ENCODE measurements at places on chromosomes 7 and 10.

DNA sequence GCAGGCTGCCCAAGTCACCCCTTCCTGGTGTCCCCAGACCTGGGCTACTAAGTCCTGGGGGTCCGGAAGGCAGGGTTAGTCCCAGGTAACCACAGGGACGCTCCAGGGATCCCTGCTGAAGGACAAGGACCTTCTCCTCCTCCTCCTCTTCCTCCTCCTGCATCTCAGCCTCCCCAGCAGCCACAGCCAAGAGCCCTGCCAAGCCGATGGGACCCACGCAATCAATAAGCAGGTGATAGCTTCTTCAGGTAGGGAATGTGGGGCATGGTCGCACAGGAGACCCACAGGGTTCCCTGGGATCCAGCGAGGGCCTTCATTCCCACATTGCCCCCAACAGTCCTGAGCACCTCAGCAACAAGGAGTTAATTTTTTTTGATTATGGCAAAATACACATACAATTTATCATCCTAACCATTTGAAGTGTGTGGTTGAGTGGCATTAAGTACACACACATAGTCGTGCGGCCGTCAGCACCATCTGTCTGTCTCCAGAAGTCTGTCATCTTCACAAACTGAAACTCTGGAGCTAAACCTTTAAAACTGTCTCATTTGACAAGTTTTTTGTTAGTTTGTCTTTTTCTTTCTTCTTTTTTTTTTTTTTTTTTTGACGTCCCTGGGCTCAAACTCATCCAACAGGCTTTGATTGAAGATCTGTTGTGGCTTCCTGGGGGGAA lies 12.1 kb downstream of the CRYGN start:
- no peak for DNase-seq

- no peak for DNase-seq
These were observed 326.3 kb downstream of the CCSER2 start for GRCh38 chr10:84654671-84655070.

GRCh38 chr7:134458341-134458805 lies 527 bp downstream of the AKR1B1 start:
- DNase-seq = peak; percentile 79

DNA sequence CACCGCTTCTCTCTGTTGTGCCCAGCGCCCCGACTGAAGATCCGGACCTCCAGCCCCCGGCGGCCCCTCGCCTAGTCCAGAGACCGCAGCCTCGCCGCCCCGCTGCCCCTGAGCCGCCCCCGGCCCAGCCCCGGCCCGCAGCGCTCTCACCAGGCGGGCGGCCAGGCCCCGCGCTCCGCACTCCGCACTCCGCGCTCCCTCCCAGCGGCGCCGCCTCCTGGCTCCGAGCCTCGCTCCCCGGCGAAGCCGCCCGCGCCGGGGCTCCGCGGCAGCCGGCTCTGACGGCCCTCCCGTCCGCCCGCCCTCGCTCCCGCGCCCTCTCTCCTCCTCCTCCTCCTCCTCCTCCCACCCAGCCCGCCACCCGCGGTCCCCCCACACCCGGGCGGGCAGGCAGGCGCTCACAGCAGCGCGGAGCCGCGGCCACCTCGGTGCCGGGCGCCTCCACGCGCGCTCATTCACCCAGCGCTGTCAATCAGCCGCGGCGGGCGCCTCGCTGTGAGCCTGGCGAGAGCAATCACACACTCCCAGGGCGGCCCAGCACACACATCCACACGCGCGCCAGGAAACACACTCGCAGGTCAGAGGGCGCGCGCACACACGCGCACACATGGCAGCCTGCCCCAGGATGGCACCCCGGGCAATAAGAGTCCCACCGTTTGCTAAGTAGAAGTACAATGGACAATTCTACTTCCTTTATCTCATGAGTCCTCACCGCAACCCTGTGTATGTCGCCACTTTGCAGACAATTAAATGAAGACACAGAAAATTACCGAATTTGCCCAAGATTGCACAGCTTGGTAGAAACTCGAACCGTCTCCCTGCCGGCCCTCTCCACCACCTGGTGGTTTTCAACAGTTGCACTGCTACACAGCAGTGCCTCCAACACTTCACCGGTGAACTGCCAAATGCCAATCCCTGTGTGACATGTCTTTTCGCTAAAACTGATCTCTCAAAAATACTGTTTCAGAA lies at the start of gene PRRT4:
Gene PRRT4, minus strand, starts transcription at position 280 of the 969 bp plus-strand sequence.
- peak; percentile 46 for DNase-seq

GRCh38 chr10:98172073-98172472 lies 37.6 kb downstream of the R3HCC1L start:
- DNase-seq = no peak

GRCh38 chr10:70354556-70354955 lies 27.9 kb downstream of the LRRC20 start:
- no peak for DNase-seq

GRCh38 chr7:39909526-39909925 lies 40.5 kb upstream of the CDK13 start:
- no peak for DNase-seq

- no peak for DNase-seq
These were observed 32.6 kb downstream of the CFAP43 start for GRCh38 chr10:104199567-104199966.

DNA sequence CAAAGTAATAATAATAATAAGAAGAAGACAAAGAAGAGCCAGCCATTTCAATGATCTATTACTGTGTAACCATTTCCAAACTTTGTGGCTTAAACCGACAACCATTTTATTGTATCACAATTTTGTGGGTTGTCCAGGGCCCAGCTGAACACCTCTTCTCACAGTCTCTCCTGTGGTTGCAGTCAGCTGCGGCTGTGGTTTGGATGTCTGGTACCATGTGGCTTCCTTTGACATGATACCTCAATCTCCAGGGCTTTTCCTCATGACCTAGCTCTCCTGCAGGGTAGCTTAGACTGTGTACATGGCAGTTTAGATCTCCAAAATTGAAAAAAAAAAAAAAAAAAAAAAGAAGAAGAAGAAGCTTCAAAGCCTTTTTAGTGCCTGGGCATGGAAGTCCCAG lies 72.6 kb upstream of the NFKB2 start:
- DNase-seq = no peak

DNA sequence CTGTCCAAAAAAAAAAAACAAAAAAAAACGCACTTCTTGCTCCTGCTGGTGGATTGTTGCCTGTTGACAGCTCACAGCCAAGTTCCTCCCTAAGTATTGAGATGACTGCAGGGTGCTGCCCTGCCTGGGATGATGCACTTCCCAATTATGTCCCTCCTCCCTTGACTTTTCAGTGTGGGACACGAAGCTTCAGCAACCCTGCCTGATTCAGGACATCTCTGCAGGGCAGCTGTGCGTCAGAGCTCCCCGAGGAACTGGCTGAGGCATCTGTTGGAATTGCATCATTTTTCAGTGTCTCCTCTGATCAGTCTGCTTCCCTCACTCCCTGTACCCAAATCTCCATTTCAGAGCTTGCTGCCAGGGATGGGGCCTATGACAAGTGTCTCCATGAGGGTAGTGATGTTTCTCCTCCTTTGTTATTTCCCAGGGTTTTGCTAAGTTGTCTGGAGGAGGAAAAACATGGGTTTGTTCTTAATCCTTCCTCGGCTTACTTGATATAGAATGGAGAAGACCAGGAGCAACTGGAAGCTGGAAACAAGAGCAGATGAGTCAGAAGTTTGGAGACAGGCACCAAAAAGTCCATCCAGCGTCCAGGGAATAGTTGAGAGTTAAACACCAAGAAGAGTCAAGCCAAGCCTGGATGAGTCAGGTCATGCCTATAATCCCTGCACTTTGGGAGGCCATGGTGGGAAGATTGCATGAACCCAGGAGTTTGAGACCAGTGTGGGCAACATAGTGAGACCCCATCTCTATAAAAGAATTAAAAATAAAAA lies 355.1 kb downstream of the GALNT17 start:
- DNase-seq = no peak

- DNase-seq = no peak
These were observed 36.6 kb upstream of the SEMA3A start for GRCh38 chr7:84231157-84231556.

DNA sequence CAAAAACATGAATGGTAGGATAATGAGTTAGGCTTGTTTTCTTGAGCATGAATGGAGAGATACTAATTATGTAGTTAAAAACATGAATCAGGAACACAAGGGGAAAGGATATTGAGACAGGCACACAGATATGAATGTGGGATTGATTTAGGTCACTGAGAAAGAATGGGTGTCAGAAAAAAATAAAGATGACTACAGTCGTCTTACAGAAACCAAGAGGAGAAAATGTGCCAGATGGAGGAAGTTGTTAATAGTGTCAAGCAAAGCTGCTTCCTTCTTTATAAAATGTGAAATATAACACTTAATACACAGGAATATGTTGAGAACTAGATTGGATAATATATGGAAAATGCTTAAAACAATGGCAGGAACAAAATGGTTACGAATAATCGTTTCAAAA lies 173.3 kb upstream of the BET1 start:
- DNase-seq = no peak

GRCh38 chr10:91046869-91047268 lies 126.0 kb upstream of the ANKRD1 start:
- DNase-seq = no peak

DNA sequence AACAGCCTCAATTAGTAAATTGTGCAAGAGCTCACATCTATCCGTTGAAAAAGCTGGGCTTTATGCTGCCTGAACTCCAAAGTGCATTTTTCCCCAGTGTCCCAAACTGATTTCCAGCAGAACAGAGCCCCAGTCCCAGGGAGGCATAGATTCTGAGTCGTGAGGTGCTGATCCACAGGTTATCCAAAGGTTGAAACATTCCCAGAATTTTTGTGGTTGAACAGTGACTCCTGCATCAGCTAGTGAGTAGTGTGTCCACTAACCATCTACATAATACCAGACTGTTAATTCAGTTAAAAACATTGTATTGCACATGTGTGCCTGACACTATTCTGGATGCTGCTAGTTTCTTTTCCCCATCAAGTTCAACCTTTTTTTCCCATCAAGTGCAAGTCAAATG lies 761.5 kb downstream of the GATA3 start:
- no peak for DNase-seq

DNA sequence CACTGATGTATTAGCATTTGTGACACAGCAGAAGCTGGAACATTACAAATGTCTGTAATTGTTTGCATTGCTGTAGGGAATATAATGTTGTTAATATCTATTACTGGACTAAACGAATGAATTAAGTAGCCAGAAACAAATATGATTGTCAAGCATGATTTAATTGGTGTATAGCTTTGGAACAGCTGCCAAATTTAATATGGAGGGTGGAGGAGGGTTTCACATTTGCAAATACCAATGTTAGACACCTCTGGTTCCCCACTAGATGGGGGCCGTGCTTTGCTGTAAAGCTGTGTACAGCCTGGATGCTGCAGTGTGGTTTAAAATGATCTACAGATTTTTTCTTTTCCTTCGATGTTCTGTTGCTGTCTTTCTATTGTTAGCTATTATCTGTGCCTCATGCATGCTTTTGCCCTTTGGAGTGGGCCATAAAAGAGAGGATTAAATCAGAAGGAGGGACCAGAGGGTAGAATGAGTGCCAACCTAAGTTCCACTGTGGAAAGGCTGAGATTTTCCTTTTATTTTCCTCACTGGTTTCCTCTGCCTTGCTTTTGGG lies 23.1 kb downstream of the DNAJB9 start:
- DNase-seq = peak; percentile 70

DNA sequence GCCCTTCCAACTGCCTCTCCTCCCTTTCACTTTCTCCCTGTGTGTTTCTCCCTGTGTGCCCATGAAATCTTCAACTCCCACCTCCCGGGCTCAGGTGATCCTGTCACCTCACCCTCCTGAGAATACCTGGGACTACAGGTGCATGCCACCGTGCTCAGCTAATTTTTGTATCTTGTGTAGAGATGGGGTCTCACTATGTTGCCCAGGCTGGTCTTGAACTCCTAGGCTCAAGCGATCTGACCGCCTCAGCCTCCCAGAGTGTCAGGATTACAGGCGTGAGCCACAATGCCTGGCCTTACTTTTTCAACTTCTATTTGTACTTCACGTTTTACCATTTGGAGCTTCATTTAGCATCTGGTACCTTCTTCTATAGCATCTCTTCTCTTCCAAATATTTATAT lies 24.9 kb downstream of the ST8SIA6 start:
- no peak for DNase-seq

DNA sequence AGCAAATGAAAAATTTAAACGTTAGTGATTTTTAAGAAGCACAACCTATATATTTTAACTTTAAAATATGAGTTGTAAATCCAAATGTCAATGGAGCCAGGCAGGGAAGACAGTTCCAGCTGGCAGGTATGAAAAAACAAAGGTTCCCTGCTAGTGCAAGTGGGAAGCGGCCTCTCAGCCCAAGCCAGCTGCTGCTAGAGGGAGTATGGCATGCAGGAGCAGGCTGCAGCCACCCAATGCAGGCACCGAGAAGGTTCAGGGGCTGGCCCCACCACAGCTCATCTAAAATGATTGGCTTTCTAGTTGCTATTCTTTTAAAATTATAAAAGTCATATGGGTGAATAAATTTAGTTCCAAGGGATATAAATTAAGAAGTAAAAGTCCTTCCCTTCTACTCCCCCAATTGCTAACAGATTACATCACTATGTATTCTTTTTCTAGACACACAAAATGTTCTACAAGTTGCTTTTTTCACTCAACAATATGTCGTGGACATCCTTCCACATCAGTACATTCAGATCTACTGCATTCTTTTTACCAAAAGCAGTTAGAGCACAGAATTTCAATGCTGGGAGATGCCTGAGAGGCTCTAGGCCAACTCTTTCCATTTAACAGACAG lies 69.3 kb downstream of the SGMS1 start:
- DNase-seq = no peak

GRCh38 chr7:137032436-137032835 lies 164.0 kb downstream of the CHRM2 start:
- no peak for DNase-seq

GRCh38 chr10:104332243-104333031 lies 5.8 kb downstream of the ITPRIP start:
- no peak for DNase-seq

DNA sequence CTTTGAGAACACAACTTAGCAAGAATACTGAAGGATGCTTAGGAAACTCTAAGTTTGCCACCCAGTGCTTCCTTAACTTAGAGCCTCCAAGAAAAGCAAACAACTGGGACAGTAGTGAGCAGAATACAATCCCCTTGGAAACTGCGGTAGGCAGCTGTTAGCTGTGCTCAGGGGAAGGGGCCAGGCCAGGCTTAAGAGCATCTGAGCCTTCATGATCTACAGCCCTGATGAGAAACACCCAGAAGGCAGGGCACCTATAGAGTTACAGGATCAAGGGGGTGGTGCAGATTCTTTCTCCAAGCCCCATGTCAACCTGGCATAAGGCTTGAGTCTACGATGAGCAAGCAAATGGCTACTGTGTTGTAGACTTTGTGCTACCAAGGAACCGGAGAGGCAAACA lies 51.4 kb upstream of the DLG5 start:
- DNase-seq = no peak

DNA sequence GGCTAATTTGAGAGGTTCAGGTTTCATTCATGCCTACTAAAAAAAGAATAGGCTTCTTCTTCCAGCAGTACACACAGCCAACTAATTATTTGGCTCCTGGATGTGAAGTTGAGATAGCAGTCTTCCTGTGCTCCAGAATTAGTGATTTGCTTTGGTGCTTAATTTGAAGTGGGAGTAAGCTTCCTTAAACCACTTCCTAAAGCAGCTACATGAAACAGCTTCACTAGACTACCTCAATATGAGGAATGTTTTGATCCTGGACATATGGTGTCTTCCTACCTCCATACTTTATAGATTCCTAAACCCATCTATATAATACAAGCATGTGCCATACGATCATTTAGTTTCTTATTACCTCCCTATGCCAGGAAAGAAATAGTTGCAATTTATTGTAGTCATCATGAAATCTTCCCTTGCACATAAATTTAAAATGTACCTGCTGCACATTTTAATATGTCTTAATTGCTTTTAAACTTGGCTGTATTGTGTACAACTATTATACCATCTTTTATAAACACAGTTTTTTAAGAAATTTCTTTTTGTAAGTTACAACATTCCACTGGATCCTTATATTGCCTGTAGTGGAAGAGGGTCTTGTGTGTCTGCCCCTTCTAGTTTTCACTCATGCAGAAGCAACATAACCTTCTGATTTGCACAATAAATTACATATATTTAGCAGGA lies 8.6 kb downstream of the VIM start:
- no peak for DNase-seq

All from HAP-1 (cell line).